ENCODE measurements at places on chromosomes 13 and 19. TPM values are rescaled to one million over a fixed set of nuclear protein-coding genes. Genes with fewer than 3 reads are reported as not detected.

Gene ZNF793
- 4.1 TPM for polyA plus RNA-seq

Gene ZNF808
- polyA plus RNA-seq = 1.6 TPM

Gene ZNF536
- polyA plus RNA-seq = 0.57 TPM

Gene CCDC106
- polyA plus RNA-seq = 5.6 TPM

Gene PSG2
- not detected for polyA plus RNA-seq

Gene SLITRK6
- polyA plus RNA-seq = 1.1 TPM
